ENCODE measurements at places on chromosomes 6 and 20.

GRCh38 chr6:143680141-143680540 lies 2.4 kb downstream of the PHACTR2 start:
- no peak for DNase-seq

DNA sequence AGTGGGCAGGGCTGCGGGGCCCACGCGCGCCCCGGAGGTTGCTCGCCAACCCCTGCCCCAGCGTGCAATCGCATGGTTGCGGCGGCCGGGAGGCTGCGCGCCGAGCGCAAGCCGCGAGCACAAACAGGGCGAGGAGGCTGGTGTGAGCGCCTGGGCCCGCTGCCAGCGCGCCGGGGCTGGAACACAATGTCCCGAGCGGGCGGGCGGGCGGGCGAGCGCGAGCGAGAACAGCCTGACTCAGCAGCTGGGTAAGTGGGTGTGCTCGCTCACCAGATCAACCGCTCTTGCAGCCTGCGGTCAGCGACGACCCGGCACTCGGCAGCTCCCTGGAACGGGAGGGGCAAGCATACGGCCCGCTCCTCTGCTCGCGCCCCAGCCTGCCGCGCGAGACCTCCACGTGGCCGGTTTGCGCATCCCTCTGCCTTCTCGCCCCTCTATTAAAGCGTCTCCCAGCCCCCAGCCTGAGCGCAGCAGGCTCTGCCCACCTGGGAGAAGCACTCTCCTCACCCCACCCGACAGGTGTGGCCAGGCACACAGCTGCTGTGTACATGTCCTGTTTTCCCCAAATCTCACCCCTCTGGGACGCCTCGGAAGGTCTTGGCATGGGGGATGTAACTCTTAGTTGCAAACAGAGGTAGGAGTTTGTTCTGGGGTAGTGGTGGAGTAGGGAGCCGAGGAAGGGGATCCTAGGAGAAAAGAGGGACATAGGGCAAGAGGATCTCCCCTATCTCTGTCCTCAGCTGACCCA lies 8.7 kb upstream of the ARMC12 start:
- DNase-seq: no peak

GRCh38 chr20:43666376-43667328 lies at the start of gene MYBL2:
TSS of gene MYBL2 (plus strand) at chr20:43667114. CDS start at chr20:43667284, 170 bp downstream.
- peak; percentile 18 for DNase-seq

- DNase-seq: no peak
These were observed 51.9 kb downstream of the GRM4 start for GRCh38 chr6:34093854-34094430.

- no peak for DNase-seq
These were observed 46.2 kb upstream of the SUPT3H start for GRCh38 chr6:45423824-45424450.

- DNase-seq: no peak
These were observed 746 bp downstream of the BACH2 start for GRCh38 chr6:90295854-90296340.

- DNase-seq: no peak
These were observed 89.0 kb downstream of the PSMB1 start for GRCh38 chr6:170464080-170464479.

Measured in HCT116 (cell line).